ENCODE measurements at places on chromosomes 11 and 22.

DNA sequence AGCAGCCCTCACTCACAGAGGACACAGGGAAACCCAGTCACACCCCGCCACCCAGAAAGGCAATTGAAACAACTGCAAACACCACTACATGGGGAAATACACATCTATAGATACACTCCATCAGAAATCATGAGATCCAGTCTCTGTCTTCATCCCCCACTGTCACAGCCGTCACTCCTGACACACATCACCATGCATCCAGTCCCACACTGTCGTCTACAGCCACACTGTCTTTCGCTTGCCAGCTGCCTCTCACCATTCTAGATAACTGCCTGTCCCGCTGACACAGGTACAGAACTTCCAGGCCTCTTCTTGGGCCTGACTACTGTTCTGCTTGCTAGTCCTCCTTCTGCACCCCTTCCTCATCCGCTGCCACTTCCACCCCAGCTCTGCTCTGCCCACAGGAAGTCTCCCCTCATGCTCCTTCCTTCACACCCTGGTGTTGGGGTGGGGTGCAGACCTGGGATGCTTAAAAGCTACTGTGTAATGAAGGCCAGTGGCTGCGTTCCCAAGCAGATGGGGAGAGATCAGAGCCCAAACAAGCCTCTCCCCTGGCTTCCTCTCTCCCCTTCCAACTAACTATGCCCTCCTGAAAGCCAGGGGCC lies 42.6 kb downstream of the SLC22A12 start:
- DNase-seq: no peak

DNA sequence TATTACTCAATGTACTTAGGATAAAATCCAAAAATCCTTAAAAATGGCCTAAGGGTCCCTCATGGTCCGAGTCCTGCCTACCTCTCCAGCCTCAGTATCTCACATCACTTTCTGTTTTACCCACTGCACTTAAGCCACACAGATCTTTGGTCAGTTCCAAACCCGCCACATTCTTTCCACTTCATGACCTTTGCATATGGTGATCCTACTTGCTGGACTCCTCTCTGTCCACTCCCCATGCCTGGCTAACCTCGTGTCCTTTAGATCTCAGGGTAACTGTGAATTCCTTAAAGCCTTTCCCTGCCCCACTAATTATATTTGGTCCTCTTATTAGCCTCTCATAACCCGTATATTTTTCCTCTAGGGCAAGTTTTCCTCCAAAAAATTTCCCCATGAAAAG lies 1.2 kb downstream of the NUP160 start:
- DNase-seq: no peak

DNA sequence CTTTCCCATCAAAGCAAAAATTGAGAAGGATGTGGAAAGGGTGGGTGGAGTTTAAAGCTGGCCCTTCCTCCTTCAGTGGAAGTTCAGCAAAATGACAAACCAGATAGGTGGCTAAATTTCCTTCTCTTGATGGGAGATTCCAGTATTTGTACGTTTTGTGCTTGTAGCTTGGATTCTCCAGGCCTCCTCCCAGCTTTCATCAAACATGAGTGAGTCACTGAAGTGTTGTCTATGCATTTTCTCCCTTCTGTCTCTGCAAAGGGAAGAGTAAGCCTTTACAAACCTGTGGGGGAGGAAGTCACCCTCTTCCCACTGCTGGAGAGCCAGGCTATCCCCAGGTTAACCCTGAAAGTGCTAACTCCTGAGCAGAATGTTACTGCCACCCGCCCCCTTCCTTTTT lies 6.4 kb downstream of the MARK2 start:
- DNase-seq: no peak

DNA sequence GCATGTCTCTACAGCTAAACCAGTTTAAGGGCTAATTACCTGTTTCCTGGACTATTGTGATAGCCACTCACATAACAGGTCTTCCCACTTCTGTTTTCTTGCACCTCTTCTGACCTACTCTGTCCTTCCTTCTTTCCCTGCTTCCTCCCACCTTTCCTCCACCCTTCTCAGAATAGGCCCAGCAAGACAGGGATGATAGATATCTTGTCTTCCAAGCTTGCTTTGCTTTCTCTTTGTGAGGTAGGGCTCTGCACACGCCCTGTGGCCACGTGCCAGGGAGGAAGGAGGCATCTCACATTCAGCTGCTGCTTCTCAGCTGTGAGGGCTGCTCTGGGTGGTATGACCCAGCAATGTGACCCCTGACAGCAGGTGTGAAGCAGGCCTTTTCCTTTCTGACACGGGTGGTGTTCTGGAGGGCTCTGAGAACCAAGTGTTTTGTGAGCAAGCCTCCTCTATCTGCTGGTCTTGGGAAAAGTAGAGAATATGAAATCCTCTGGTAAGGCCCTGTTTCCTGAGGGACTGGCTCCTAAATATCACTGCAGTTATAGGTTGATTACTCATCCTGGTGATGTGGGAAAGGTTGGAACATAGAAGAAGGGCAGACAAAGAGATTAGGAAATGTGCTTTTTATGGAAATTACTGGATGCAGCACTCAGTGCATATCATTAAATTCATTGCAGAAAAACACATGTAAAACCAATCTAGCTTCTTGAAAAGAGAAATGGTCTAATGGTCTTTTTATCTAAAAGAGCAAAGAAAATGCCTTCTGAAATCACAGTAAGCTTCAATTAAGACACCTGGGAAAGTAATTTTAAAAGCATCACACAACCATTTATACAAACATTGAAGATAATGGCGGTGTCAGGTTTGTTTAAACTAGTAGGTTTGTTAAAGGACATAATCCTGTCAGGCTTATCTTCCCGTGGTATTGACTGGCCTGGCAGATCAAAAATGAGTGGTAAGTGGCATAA lies 8.5 kb downstream of the AMOTL1 start:
- no peak for DNase-seq

- no peak for DNase-seq
Measured at GRCh38 chr22:46761017-46761416, 1.4 kb upstream of the TBC1D22A start.

GRCh38 chr11:101407324-101407723 lies 176.5 kb downstream of the TRPC6 start:
- DNase-seq: no peak

- DNase-seq: no peak
Measured at GRCh38 chr22:26670459-26670858, 13.1 kb downstream of the MIAT start.

GRCh38 chr11:34890812-34891211 lies 25.4 kb downstream of the APIP start:
- no peak for DNase-seq

DNA sequence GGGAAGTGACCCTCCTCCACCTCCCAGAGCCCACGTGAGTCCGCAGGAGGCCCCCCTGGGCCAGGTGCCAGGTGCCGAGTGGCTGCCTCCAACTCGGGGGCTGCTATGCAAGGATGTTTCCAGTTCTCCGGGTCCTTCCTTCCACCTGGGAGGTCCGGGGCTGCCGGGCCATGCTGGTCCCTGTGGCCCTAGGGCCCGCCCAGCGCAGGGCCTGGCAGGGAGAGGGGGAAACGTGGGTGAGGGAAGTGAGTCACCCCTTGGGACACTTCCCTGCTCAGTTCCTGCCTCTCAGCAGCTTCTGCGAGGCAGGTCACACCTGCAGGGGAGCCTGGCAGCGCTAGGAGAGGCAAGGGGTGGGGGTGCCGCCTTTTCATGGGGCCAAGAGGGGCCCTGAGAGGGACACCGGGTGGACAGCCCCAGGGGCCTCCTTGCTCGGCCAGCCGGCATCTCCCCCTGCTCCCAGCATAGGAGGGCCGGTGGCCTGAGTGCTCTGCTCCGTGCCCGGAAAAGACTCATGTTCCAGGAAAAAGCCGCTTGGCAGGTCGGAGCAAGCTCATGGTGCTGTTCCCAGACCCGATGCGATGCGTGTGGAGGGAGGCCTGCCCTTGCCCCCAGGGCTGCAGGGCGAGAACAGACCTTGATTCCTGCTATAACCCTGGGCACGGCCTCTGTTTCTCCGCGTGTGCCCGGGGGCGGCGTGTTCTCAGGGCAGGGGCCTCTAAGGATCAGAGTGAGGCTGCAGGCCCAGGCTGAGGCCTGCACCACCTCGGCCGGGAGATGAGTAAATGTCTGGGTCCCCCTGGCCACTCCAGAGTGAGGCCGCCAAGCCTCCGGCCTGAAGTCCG lies 30.3 kb upstream of the WNT7B start:
- no peak for DNase-seq

DNA sequence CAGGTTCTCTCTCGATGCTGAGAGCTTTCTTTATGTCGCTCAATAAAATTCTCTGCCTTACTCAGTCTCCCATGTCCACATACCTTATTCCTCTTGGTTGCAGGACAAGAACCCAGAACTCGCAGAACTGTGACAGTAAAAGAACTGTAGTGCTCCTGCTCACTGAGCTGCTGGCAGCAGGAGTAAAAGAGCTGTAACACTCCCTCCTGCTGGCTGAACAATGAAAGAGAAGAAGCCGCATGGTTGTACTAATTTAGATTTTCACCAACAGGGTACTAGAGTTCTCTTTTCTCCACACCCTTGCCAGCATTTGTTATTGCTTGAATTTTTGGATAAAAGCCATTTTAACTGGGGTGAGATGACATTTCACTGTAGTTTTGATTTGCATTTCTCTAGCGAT lies 433.2 kb downstream of the GUCY1A2 start:
- no peak for DNase-seq

- DNase-seq: no peak
Measured at GRCh38 chr11:7353100-7353499, 101.4 kb downstream of the SYT9 start.

- no peak for DNase-seq
Measured at GRCh38 chr22:26432619-26433311, 3.7 kb downstream of the ASPHD2 start.

- DNase-seq: no peak
Measured at GRCh38 chr11:18714443-18714780, 11.6 kb downstream of the IGSF22 start.

DNA sequence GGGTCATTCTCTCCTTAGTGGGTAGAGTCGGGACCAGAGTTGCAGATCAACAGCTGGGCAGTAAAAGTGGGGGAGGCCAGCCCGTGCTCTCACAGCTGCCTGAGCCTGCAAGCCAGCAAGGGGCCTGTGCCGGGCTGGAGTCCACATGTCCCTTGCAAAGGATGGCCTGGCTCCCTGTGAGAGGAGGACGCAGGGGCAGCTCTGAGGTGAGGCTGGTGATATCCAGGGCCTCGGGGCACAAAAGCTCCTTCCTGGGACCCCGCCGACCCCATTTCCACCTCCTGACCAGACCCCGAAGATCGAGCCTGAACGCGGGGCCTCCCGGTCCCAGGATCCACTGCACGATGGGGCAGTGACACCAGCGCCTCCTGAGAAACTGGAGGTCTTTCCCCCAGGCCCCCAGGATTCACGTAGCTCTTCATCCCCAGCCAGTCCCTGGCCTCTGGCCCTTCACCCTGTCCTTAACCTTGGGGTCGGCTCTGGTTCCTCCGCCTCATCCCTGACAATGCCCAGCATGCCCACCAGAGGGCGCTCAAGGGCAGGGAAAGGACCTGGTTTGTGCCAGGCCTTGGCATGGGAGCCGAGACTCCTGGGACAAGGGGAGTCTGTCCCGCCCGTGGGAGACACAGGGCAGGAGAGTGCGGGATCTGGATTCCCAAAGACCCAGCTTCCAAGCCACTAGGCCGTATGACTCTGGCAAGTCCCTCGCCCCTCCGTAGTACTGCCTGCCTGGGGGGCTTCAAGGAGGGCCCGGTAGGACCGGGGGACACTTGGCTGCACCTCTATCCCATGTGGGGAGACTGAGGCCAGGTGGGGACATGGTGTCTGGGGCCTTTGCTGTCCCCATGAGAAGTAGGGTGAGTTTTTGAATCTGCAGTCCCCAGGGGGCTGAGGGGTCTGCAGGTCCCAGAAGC lies 17.8 kb upstream of the WNT7B start:
- peak; percentile 88 for DNase-seq

DNA sequence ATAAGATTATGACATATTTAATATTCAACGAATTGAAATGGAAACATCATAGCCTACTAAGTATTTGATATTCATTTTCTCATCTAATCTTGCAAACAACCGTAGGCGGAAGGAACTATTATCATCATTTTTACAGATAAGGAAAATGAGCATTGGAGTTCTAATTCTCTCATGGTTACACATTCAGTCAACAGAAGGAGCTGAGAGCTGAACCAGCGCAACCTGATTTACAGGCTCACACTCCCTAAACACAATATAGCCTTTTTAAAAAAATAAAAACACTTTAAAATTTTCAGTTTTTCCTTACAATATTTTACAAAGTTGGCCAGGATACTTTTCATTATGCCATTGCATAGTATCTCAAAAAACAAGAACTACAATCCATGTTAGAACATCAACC lies 74.8 kb downstream of the APOL5 start:
- DNase-seq: no peak

GRCh38 chr11:119991669-119992068 lies 146.2 kb downstream of the TRIM29 start:
- no peak for DNase-seq

DNA sequence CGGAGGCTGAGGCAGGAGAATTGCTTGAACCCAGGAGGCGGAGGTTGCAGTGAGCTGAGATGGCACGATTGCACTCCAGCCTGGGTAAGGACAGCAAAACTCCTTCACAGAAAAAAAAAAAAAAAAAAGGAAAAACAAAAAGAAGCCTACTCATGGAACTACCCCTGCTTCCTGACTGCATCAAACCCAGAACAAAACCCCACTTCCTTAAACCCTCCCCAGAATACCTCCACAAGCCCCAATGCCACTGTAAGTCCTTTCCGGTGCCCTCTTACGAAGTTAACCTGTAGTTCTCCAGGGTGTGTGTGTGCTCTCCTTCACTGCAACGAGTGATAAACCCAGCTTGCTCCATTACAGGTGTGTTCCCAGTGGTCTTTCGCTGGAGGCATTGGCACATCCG lies 8.6 kb upstream of the TOLLIP start:
- DNase-seq: no peak

DNA sequence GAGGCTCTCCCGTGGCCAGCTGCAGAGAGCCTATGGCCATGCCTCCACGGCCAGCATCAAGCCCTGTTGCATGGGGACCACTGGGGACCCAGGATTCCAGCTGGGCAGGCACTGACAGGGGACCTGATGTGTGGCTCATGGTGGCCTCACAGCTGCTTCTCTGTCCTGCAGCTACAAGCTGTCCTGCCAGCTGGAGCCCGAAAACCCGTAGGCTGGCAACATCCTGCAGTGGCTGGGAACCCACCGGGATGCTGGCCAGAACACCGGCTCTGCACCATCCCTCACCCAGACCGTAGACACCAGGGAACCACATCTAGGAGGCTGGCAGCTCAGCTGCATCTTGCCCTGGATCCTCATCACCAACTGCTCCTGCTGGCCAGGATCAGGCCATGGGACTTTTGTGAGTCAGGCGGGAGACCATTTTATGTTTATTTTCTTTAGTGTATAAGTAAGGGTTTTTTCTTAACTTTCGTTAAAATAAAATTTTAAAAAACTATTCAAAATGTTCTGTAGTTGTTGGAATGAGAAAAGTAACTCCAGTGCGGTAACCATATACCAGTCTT lies 7.9 kb downstream of the RGL4 start:
- DNase-seq: no peak

DNA sequence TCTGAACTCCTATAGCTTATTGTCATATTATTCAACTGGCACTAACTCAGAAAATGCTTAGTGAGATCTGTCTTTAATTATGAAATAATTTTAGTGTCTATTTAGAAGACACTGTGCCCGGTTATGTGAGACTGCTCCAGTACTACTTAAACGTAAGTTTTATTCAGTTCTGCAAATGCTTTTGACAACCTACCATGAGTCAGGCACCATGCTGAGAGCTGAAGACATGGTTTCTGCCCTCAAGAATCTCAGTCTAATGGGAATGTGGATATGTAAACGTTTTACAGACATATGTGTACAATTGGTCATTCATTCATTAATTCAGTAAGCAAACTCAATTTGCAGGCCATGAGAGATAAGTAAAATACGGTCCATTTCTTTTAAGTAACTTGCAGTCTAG lies 40.0 kb downstream of the DCUN1D5 start:
- no peak for DNase-seq
